Stimulated activated CD4-positive, alpha-beta T cell treated with anti-CD3 and anti-CD28 coated beads, Interleukin-1b, Interleukin-23, amount 100 ng/mL, for 24 hours (primary cell): ENCODE measurements at places on chromosomes 2 and 18.

- DNase-seq: no peak
These were observed 97.0 kb downstream of the RNF144A start for GRCh38 chr2:7014174-7014640.

GRCh38 chr18:66048406-66048805 lies 297.6 kb downstream of the CDH7 start:
- DNase-seq: no peak

DNA sequence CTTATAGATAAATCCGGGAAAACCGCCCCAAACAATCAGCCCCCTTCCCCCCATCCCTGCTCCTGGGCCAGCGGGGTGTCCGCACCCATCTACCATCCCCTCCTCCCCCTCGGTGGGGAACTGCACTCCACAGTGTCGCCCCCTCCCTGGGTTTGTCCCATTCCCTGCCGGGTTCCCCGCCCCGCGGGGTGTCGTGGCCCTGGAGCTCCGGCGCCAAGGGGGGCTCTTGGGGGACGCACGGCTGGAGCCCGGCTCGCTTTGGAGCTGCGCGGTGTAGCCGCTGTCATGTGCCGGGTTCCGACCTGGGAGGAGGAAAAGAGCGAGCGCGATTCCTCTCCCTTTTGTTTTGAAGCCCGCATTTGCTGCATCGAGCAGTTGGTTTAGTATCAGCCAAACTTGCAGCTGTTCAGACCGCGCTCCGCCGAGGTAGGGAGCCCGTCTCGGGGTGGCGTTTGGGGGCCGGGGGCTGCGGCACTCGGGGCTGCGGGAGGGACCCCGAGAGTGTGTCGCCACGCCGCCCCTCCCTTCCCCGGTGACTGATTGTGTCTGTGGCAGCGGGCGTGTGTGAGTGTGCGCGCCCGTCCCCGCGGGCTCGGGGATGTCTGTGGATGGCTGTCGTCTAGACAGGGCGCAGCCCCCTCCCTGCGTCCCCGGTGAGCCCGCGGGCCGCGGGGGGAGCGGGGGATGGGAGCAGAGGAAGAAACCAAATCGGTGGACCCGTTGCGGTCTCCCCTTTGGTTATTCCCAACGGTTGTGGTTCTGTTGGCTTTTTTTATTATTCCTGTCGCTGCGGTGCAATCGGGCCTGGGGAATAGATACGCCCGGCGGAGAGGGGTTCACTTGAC lies 797 bp downstream of the CTIF start:
- DNase-seq: peak; percentile 9

DNA sequence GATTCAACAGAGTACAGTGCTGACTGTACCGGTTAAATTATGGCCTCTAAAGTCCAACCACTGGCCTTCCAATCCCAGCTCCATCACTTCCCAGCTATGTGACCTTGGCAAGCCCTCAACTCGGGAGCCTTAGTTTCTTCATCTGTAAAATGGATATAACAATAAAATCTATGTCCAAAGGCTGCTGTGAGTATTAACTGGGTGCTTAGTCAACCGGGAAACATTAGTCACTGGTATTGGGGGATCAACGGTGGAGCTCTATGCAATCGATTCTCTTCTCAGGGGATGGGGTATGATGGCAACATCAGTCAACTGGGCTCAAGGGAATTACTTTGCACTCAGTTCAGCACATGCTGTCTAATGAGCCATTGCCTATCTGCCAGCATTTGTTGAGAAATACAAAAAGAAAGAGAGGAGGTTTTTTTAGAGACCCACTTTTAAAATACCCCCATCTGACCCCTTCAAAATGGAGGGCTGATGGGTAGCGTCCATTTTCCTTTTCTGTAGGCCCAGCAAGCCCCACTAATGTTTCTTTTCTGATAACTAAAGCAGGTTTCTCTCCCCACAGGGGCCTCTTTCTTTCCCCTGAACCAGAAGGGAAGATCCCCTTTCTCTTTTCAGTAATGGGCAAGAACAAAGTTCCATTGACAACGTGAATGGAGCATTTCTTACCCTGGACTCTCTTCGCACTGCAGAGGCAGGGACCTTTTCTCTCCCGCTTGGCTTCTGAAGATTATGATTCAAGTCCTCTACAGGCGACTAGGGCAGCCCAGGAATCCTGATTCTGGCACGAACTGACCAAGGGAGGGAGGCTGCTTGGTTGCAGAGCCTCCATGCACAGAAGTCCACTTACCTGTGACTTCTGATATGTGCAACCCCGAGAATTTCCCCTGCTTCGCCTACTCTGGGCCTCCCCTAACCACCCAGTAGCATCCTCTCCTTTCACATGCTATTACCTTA lies 8.7 kb upstream of the AGFG1 start:
- no peak for DNase-seq

DNA sequence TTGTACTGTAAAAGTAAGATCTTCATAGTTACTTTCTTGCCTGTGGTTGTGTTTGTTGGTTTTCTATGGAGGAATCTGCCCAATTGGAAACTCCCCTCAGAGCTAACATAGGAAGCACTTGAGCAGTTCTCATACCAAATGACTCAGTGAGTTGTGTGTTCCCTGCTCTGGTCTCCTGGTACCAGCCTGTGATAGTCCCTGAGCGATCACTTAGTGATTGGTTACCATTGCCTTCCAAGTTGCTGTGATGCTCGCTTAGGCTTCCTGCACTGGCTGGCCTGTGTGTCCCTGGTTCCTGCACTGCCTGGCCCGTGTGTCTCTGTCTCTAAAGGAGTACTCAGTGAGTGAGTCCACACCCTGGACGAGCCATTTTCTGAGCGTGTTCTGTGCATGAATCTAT lies 133.0 kb downstream of the MAP4K4 start:
- no peak for DNase-seq
